ENCODE measurements at places on chromosomes 2 and 18.

GRCh38 chr2:168075446-168075845 is 171.9 kb downstream of the STK39 start:
- no peak for DNase-seq

GRCh38 chr2:189348369-189348768 is 92.9 kb upstream of the WDR75 start:
- DNase-seq, result peak; percentile 30

DNA sequence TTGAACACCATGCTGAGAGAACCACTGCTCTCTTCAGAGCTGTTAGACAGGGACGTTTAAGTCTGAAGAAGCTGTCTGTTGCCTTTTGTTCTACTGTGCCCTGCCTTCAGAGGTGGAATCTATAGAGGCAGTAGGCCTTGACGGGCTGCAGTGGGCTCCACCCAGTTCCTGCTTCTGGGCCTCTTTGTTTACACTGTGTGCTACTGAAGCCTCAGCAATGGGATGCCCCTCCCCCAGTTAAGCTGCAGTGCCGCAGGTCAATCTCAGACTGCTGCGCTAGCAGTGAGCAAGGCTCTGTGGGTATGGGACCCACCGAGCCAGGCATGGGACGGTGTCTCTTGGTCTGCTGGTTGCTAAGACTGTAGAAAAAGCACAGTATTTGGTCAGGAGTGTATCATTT is 162.3 kb upstream of the NXPH2 start:
- DNase-seq, result no peak

DNA sequence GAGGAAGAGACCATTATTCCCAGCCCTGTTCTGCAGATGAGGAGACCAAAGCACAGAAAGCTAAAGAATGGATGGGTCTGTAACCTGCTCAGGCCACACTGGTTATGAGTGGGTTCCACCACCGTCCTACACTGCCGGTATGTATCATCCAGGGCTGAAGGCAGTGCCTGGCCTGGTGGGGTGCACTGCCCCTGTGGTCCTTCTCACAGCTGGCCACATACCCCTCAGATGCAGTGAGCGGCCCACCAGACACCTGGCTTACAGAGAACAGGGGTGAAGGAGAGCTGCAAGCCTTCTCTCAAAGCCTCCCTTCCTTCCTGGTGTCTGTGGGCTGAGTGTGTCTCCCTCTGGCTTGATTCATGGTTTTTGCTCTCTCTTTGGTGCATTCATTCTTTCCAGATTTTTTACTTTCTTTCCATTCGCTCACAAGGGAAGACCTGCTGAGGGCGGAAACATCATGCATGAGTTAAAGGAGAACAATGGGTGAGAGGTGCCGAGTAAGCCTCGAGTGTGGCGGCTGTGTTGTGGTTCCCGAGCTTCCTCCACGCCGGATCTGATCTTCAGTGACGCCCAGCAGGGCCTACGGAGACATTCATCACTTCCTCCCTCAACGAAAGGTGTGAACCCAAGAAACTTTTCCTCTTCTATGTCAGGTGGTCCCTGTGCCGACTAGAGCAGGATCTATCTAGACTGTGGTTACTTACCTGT is 62.1 kb upstream of the REL start:
- DNase-seq, result no peak

GRCh38 chr2:229748950-229749349 is 34.6 kb upstream of the DNER start:
- DNase-seq, result no peak

DNA sequence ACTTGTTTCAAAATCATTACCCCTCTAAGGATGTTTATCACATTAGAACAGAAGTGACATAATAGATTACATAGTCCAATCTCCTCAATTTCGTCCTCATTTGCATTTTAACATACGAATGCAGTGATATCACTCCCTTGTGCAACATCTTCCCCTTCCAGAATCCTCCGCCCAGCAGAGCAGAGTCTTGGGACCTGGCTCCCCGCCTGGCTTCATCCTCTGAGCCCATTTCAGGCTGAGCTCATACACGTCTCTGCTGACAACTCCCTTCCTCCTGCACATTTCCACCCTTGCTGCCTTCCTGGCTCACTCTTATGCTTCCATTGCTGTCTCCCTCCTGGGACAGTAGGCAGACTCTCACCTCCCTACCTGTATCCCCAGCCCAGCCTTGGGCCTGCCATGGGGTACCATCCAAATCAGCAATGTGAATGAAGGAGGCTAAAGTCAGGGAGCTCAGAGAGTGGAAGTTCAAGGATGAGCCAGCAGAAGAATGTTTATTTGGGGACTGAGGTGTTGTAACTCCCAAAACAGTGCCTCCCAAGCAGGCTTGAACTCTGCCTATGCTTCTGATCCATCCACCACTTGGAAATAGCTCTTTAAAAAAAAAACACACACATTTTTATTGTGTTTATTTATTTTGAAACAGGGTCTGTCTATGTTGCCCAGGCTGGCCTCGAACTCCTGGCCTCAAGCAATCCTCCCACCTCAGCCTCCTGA is 165.2 kb downstream of the TMEM200C start:
- no peak for DNase-seq

GRCh38 chr18:58960946-58961722 is 96.5 kb downstream of the ZNF532 start:
- no peak for DNase-seq

DNA sequence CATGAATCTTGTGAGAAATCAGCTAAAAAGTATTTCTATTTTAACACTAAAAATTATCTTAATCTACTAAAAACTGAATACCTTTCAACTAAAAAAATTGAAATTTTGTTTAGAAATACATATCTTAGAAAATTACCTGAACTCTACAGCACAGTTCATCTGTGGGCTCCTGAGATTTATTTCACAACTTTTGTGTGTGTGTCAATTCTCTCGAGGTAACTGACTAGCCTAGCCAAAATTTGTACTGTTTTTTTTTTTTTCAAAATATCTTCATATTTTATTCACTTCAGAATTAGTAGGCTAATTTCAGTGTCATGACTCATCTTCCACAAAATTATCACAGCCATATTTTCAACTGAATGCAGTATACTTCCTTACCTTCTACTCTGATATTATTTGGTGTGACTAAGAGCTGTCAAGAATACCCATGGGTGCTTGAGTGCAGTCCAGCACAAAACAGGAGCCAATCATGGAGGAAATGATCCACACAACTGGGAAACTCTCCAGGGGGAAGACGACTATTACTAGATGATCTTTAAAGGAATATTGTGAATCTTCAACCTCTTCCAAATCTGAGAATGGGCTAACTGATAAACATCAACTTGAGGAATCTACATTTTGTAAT is 174.6 kb downstream of the ZNF385B start:
- DNase-seq, result peak; percentile 53

DNA sequence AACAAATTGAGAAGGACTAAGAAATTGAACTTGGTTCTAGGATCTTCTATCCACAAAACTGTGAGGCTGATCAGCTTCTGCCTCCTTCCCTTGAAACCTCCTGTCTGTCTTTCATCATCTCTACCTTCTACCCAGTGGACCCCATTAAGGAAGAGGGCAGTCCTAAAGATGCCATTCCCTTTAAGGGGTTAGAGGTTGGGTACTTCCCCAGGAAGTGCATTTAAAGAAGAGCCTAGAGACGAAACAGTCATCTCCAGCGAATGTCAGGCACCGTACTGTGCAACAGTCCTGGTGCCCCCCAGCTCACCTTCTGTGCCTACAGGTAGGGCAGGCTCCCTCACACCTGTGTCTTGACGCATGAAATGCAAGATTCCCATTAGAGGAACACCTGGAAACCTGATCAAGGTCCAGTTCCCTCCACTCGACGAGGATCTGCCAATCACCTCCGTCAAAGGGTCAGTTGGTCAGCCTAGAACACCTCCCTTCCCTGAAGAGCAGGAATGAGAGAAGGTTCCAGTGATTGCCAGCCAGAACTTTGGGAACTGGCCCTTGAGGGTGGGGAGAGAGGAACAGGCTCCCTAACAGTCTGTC is 20.9 kb downstream of the LOXHD1 start:
- no peak for DNase-seq

DNA sequence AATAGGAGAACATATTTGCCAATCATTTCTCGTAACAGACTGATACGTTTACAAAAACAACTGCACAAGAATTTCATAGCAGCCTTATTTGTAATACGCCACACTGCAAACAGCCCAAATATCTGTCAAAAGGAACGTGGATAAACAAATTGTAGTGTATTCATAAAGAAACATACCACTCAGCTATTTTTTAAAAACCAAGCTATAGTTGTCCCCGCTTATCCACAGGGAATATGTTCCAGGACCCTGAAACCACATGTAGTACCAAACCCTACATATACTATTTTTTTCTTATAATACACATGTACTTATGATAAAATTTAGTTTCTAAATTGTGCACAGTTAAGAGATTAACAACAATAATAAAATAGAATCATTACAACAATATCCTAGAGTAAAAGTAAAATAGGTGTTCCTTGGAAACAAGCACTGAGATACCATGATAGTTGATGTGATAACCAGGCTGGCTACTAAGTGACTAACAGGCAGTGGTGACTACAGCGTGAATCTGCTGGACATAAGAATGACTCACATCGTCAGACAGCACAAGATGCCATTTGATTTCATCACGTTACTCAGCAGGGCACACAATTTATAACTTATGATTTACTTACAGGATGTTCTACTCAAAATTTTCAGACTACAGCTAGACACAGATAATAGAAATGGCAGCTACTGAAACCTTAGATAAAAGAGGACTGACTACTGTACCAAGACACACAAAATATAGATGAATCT is 367.4 kb downstream of the NCKAP5 start:
- DNase-seq, result peak; percentile 89

- no peak for DNase-seq
These were observed 959.0 kb upstream of the SLC39A10 start for GRCh38 chr2:194698012-194698411.

- no peak for DNase-seq
These were observed 524.0 kb upstream of the ID2 start for GRCh38 chr2:8157621-8158430.

DNA sequence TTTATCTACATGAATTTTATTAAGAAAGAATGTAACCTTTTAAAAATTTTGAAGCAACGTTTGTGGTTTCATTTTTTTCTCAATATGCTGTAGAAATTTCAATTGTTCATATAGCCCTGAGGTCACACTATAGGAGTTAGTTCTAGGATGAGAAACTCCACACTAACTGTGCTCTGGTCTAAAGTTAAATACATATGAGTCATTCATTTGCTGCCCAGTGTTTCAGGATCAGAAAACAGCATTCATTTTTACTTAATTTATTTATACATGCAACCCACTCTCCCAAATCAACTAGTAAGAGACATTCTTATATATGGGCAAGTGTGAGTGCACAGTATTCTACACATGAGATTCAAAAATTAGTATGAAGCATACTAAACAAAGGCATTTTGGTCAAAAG is 137.9 kb downstream of the DOCK10 start:
- DNase-seq, result peak; percentile 30

- peak; percentile 56 for DNase-seq
These were observed 2.3 kb downstream of the RAB11FIP5 start for GRCh38 chr2:73110168-73111072.

GRCh38 chr2:80303006-80303908 is 1.3 kb downstream of the LRRTM1 start:
- DNase-seq, result no peak

DNA sequence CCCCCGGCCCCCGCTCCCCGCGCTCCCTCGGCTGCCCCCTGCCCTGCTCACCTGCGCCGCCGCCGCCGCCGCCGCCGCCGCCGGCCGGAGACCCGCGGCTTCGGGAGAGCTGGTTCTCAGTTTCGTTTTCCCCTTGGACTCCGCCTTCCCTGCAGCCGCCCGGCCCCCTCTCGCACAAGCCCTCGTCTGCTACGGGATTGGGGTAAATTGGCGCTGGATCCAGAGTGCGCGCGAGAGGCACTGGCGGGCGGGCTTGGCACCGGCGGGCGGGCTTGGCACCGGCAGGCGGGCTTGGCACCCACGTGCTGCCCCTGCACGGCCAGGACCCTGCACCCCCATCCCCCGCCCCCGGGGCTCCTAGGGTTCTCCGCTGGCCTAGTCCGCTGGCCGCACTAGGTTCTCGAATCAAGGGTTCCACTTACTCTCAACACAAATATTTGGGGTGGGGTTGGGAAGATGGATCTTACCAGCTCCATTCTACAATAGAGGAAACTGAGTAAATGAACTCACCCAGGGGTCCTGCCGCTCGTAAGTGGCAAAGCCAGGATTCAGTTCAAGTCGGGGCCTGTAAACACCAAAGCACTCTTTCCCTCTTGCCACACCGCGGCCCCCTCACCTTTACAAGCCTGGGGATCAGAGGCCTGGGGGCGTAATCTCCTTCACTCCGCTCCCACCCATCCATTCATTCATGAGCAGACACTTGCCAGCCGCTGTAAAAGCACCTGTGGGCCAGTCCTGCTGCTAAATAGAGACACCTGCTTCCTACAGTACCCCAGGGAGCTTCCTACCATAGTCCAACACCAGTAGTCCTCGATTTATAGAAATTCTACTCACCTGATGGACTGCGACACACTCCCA is at the start of gene EIF2AK2:
TSS of gene EIF2AK2 (minus strand) at position 124 of the 858 bp plus-strand sequence. CDS start 9,174 bp downstream, outside the sequence.
- DNase-seq, result peak; percentile 86

GRCh38 chr18:10421859-10422258 is 32.6 kb upstream of the APCDD1 start:
- peak; percentile 87 for DNase-seq

DNA sequence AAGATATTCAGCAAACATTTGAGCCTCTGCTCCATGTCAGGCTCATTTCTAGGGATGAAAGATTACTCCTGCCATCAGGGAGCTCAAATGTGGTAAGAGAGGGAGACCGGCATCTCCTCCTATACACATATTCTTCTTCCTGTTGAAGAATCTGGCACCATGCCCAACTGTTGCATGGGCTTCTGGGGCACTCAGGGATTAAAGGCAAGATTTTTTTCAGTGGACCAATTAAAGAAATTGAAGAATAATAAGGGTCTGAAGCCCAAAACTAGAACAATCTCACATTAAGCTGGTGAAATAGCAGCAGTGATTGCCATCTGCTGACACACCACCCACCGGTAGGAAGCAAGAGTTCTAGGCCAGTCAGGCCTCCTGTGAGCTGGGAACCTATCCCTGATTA is 145.4 kb upstream of the LYPD6 start:
- DNase-seq, result peak; percentile 26

DNA sequence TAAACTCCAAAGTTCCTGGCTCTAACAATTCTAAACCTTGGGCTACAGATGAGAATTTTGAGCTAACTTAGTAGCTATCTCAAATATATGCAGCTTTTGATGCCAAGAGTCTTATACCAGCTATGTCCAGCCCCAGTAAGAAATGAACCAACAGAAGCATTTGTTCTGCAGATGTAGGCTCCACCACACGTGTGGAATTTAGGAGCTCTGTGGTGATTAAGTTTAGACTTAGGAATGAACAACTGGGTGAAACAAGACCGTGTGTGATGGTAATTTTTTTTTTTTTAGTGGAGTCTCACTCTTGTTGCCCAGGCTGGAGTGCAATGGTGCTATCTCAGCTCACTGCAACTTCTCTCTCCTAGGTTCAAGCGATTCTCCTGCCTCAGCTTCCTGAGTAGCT is 179.7 kb downstream of the ANKRD30B start:
- DNase-seq, result peak; percentile 2
